ENCODE measurements at places on chromosomes 11 and 22. TPM values are rescaled to one million over a fixed set of nuclear protein-coding genes. Genes with fewer than 3 reads are reported as not detected.

Gene TSPAN32
- not detected for total RNA-seq

Gene CCDC188
- total RNA-seq, result not detected

Gene CD3D
- not detected for total RNA-seq

Gene MPEG1
- not detected for total RNA-seq

Gene TYMP
- 0.61 TPM for total RNA-seq

Gene OR51E2
- total RNA-seq, result not detected

Gene TRIM66
- 2.1 TPM for total RNA-seq

Gene FOLR2
- not detected for total RNA-seq

Gene OR51V1
- total RNA-seq, result not detected

Gene CREB3L1
- 3.3 TPM for total RNA-seq

Gene NOX4
- 3.0 TPM for total RNA-seq

Gene SPI1
- total RNA-seq, result not detected

Gene WEE1
- total RNA-seq, result 142 TPM

Gene NXPE4
- not detected for total RNA-seq

Gene IL17REL
- total RNA-seq, result 0.11 TPM

Gene YPEL1
- total RNA-seq, result 5.4 TPM

Gene CHRM1
- total RNA-seq, result not detected

Gene SCGB1D2
- not detected for total RNA-seq

Gene ELMOD1
- total RNA-seq, result 0.61 TPM
